ENCODE measurements at places on chromosomes 12 and 14.

GRCh38 chr12:116707751-116708150 lies 30.1 kb downstream of the SPRING1 start:
- no peak overlapping the region for H3K27ac ChIP-seq
- H3K4me1 ChIP-seq = peaks cover 4% of the 10 kb centered on the region
- no peak overlapping the region for H3K4me3 ChIP-seq

GRCh38 chr12:100381379-100381778 lies 24.5 kb downstream of the SLC17A8 start:
- H3K4me3 ChIP-seq = no peak overlapping the region
- no peak overlapping the region for H3K27ac ChIP-seq
- H3K27me3 ChIP-seq = no peaks in the 10 kb centered on the region
- no peak for DNase-seq
- H3K4me1 ChIP-seq = no peaks in the 10 kb centered on the region

DNA sequence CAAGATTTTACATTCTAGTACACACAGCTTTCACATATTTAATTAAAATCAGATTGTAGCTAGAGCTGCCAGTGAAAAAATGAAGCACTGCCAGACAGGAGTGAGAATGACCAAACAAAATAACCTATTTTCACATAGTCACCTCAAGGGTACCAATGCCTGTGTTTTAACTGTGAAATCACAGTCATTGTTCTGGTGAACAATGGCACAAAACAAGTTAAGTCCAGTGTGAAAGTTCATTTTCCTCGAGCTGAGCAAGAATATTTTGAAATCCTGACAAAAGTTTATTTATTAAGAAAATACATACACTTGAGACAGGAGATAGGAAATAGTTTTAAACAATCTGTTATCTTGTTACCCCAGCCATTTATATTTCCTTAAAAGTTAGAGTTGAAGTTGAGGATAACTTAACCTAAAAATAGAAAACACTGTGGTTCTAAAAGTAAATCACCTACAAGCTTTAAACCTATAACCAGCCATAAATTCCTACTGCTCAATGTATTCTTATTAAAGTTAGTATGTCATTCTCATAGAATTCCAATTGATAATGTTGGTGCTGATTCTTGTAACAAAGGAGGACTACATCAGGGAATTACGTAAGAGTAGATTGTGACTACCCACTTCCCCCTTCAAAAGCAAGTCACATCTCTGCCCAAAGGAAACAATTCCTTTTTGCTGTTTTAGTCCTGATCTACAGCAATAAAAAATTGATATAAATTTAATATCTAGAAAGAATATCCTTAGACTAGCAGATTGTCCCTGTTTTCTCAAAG lies 15.9 kb downstream of the DENND5B start:
- H3K27ac ChIP-seq = no peak overlapping the region
- no peaks in the 10 kb centered on the region for H3K4me1 ChIP-seq
- H3K36me3 ChIP-seq = no peaks in the 10 kb centered on the region
- H3K27me3 ChIP-seq = no peaks in the 10 kb centered on the region
- no peak for DNase-seq
- no peak overlapping the region for H3K4me3 ChIP-seq

DNA sequence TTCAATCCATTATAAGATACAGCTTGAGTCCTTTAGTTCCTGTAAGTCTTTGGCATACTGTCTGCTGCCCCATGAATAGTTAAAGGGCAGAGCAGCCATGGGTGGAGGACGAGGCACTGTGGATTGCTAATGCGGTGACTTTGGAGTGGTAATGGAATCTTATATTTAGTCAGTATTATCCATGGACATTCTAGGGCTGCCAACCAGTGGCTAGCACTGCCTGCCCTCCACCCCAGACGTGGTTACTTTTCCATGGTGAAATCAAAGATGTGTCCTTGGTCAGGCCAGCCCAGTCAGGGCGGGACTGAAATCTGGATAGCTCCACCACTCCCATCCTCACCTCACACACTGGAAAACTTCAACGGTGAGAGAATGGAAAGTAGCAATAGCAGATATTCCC lies 2.3 kb downstream of the TTC9 start:
- H3K4me3 ChIP-seq = no peak overlapping the region
- H3K36me3 ChIP-seq = no peaks in the 10 kb centered on the region
- no peaks in the 10 kb centered on the region for H3K27me3 ChIP-seq
- H3K27ac ChIP-seq = no peak overlapping the region
- DNase-seq = no peak

DNA sequence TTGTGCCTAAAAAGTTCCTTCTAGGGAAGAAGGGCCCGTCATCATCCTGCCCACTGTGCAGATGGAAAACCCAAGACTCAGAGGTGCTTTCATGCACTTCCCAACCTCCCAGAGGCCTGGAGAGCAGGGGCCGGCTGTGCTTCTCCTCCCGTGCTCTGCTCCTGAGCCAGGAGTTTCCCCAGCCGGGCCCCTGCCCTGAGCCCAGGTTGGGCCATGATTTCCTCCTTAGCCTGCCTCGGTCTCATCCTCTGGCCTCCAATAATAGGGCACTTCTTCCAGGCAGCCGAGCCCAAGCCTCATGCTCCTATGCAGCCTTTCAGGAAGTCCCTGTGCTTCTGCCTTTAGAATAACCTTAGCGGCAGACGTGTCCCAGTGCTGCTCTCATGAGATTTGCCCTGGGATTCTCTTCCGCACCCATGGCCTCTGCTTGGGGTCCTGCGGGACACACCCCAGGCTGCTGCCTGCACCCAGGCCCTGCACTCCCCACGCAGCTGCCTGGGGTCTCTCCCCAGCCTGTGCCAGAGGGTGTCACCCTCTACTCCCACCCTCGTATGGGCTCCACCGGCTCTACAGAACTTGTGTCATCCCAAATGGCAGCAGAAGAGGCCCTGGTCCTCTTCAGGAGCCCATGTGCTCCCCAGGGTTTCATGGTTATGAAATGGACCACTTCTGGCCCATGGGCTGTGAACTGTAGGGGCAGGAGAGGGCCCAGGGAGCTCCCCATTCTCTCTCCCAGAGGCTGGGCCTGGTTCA lies 359.3 kb downstream of the ADGRD1 start:
- no peak overlapping the region for H3K27ac ChIP-seq
- no peaks in the 10 kb centered on the region for H3K27me3 ChIP-seq
- no peak for DNase-seq
- no peak overlapping the region for H3K4me3 ChIP-seq

- no peak overlapping the region for H3K27ac ChIP-seq
- H3K4me3 ChIP-seq = no peak overlapping the region
- no peaks in the 10 kb centered on the region for H3K4me1 ChIP-seq
- H3K36me3 ChIP-seq = no peaks in the 10 kb centered on the region
- no peaks in the 10 kb centered on the region for H3K27me3 ChIP-seq
Observed at GRCh38 chr12:40194846-40195245, 30.0 kb upstream of the LRRK2 start.

DNA sequence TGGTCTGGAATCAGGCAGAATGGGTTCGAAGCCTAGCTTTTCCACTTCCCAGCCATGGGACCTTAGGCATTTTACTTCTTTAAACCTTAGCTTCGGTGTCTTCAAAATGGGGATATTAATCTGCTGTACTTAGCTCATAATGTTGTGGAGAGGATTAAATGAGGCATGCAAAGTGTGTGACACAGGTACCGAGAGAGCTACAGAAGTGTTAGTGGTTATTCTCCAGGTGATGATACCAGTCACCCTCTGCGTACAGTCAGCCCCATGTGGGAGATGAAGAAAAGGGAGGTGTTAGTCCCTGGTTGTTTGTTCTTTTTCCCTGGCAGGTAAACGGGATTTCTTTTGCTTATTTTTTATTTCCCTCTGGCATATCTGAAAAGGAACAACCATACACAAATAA lies 212.1 kb downstream of the PHLDA1 start:
- H3K36me3 ChIP-seq = no peaks in the 10 kb centered on the region
- no peaks in the 10 kb centered on the region for H3K27me3 ChIP-seq
- DNase-seq = no peak
- H3K27ac ChIP-seq = no peak overlapping the region

DNA sequence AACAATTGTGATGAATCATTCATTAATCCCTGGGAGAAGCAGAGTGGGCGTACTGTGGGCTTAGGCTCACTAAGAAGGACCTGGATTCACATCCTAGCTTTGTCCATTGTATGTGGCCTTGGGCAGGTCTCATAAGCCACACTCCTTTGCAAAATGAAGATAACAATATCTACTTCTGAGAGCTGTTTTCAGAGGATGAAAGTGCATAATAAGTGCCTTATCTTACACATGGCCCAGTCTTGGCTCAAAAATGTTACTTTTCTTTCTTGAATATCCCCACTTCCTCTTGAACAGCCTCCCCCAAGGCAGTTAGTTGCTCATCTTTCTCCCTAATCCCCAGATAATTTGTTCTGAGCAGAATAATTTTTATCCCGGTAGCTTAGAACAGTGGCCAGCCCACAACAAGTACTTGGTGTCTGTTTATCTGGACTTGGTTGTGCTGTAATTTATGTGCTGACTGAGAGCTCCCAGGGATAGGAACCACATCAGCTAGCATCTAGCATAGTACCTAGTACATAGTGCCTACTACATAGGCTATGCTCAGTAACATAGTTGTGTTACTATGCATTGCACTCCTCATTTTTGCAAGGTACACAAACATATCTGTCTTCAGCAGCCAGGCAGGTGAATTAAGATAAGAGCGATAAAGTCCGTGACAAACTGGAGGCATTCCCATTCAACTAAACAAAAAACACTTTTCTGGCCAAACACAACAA lies 61.7 kb upstream of the NUDT4 start:
- H3K27me3 ChIP-seq = no peaks in the 10 kb centered on the region
- no peak for DNase-seq
- peak overlapping the region; percentile 51 for H3K4me3 ChIP-seq
- no peaks in the 10 kb centered on the region for H3K4me1 ChIP-seq
- H3K27ac ChIP-seq = peak overlapping the region; percentile 94
- no peaks in the 10 kb centered on the region for H3K36me3 ChIP-seq

GRCh38 chr12:80189241-80189640 lies 89.9 kb downstream of the OTOGL start:
- no peak for DNase-seq
- no peak overlapping the region for H3K27ac ChIP-seq

GRCh38 chr14:78341827-78342389 lies 171.7 kb downstream of the NRXN3 start:
- no peaks in the 10 kb centered on the region for H3K36me3 ChIP-seq
- H3K27me3 ChIP-seq = no peaks in the 10 kb centered on the region
- H3K4me1 ChIP-seq = no peaks in the 10 kb centered on the region
- no peak for DNase-seq
- H3K27ac ChIP-seq = no peak overlapping the region
- H3K4me3 ChIP-seq = no peak overlapping the region

DNA sequence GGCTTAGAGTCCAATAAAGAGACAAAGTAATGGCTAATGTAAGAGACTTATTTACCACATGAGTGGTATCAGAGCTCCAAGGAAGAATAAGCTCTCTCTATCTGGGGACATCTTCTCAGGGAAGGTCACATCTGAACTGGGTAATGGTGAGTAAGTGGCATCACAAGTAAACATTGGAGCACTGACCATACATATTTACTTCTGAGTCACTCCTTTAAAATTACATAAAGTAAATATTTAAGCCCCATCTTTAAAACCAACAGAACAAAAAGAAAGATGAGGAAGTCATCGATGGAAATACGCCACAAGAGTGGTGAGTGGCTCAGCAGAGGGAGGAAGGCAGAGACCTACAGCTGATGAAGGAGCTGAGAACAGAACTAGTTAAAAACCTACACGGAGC lies 159.9 kb downstream of the DUSP6 start:
- no peak overlapping the region for H3K27ac ChIP-seq
- H3K36me3 ChIP-seq = no peaks in the 10 kb centered on the region
- H3K4me3 ChIP-seq = no peak overlapping the region
- no peak for DNase-seq

DNA sequence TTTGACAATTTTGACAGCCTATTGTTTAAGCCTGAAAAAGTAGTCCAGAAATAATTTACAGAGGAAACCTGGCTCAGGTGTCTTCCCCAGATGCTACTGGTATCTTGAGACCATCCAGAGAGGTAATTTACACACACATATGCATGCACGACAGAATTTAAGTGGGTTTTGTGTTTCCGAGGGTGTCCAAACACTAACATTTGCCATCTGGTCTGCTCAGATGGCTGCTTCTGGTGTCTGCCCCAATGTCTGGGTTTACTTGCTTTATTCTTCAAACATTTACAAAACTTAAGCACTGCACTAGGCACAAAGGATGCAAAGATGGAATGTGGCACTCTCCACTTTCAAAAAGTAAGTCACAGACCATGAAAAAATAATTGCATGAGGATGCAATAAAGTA lies 226.6 kb upstream of the EGLN3 start:
- H3K4me3 ChIP-seq = no peak overlapping the region
- H3K4me1 ChIP-seq = no peaks in the 10 kb centered on the region
- DNase-seq = no peak
- H3K27me3 ChIP-seq = no peaks in the 10 kb centered on the region
- no peak overlapping the region for H3K27ac ChIP-seq

Measured in Peyer's patch (tissue), 4 donors.